ENCODE measurements at places on chromosomes 2 and 18. TPM values are rescaled to one million over a fixed set of nuclear protein-coding genes. Genes with fewer than 3 reads are reported as not detected.

Gene NTSR2
- not detected for total RNA-seq

DNA sequence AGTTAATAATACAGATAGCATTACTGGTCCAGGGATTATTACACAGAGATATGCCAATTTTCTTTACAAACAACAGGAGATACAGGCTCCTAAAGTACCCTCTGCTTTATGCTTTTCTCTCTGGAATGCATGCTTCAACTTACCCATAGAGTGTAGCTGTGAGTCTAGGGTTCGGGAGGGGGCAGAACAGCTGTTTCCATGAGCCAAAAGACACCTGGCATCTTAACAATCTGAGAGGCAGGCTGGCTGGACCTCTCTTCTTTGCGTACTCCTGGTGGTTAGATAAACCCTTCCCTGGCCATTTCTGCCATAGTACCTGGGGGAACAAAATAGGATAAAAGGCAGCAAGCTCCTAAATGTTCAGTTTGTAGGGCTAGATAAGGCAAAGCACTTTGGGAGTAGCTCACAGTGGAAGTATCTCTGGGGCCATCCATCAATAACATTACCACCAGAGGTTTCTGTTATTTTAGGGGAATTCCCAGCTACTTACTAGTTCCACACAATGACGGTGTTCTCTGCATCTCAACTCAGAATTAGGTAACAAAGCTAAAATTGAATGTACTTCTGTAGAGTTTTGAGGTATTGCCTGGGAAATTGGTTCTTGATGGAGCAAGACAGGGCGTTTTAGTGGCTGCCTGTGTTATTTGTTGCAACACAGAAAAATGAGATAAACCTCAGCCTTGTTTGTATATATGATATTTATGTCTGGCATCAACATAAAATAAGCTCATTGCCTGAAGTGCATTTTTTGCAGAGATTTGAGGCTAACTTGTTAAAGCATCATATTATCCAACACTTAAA lies 6.2 kb upstream of the CCDC85A start:
- no peak for DNase-seq
- H3K36me3 ChIP-seq: no peaks in the 10 kb centered on the region
- no peak overlapping the region for H3K4me3 ChIP-seq
- H3K27ac ChIP-seq: no peak overlapping the region

Gene GAD1
- 0.80 TPM for total RNA-seq

GRCh38 chr18:14089191-14089590 lies 43.0 kb downstream of the ZNF519 start:
- H3K4me1 ChIP-seq: no peaks in the 10 kb centered on the region
- no peak overlapping the region for H3K4me3 ChIP-seq
- no peaks in the 10 kb centered on the region for H3K27me3 ChIP-seq
- no peak overlapping the region for H3K27ac ChIP-seq
- DNase-seq: peak; percentile 9

Gene FBXO48
- 1.3 TPM for total RNA-seq

- no peaks in the 10 kb centered on the region for H3K4me1 ChIP-seq
- peak; percentile 37 for DNase-seq
- H3K36me3 ChIP-seq: no peaks in the 10 kb centered on the region
Measured at GRCh38 chr2:208033701-208034502, 8.6 kb upstream of the PLEKHM3 start.

Gene ALPP
- 7.0 TPM for total RNA-seq

GRCh38 chr2:114812261-114812660 lies 369.8 kb downstream of the DPP10 start:
- H3K4me1 ChIP-seq: no peaks in the 10 kb centered on the region
- no peak overlapping the region for H3K4me3 ChIP-seq
- H3K27me3 ChIP-seq: no peaks in the 10 kb centered on the region
- H3K36me3 ChIP-seq: no peaks in the 10 kb centered on the region
- DNase-seq: no peak

- H3K27me3 ChIP-seq: no peaks in the 10 kb centered on the region
- H3K4me3 ChIP-seq: no peak overlapping the region
- H3K36me3 ChIP-seq: no peaks in the 10 kb centered on the region
- H3K27ac ChIP-seq: no peak overlapping the region
- peak; percentile 62 for DNase-seq
Measured at GRCh38 chr2:40199771-40200170, 252.1 kb downstream of the SLC8A1 start.

DNA sequence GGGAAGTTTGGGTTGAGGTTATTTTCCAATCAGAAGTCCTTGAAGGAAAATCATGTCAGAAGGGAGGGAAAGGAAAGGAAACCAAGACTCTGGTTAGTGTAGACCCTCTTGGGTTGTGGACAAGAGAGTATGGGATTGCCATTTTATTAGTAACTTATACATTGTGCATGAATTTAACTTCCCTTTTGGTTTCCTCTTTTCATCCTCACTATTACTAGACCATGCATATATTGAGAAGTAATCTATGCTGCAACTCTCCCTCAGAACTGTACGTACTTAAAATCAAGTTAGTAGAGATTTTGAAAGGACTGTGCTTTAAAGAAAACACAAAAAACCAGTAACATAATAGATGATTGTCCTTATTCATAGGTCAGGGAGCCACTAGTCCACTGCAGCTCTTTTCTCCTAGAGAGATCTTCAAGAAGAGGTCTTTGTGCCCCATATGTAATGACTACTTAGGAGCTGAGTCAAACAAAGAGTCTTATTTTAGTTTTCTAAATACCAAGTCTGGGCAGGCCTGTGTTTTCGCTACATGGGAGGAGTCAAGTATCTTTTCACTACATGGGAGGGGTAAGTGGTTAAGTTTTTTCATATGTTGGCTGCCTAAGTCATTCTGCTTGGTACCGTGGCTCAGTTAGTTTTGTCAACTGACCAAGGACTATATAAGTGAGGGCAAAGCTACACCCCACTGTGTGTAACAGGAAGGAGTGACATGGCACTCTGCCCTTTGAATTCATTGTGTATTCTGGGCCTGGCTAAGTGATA lies 25.2 kb upstream of the FAM117B start:
- no peak for DNase-seq
- H3K4me3 ChIP-seq: no peak overlapping the region
- peak overlapping the region; percentile 4 for H3K27ac ChIP-seq
- no peaks in the 10 kb centered on the region for H3K36me3 ChIP-seq
- H3K27me3 ChIP-seq: no peaks in the 10 kb centered on the region

Gene CBLN2
- 1.00 TPM for total RNA-seq
